ENCODE measurements at places on chromosomes 1 and 21.

DNA sequence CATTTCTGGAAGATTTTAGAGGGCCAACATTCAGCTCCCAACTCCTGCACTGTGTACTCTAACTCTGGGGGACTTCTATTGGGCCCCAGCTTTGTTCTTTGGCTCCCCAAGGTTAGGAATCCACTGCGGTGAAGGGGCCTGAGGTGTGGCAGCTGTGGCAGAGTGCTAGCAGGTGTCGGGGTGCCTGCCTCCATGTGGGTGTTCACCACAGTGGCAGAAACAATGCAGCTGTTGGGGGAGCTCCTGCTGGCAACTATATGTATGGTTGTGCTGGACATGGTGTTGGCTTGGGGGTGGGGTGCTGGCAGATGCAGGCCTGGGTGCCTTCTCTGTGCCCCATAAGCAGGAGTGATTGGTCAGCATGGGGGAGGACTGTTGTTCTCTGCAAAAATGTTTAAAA, 95.5 kb downstream of the ST6GALNAC3 start:
- no peaks in the 10 kb centered on the region for H3K27me3 ChIP-seq
- H3K36me3 ChIP-seq: no peaks in the 10 kb centered on the region

DNA sequence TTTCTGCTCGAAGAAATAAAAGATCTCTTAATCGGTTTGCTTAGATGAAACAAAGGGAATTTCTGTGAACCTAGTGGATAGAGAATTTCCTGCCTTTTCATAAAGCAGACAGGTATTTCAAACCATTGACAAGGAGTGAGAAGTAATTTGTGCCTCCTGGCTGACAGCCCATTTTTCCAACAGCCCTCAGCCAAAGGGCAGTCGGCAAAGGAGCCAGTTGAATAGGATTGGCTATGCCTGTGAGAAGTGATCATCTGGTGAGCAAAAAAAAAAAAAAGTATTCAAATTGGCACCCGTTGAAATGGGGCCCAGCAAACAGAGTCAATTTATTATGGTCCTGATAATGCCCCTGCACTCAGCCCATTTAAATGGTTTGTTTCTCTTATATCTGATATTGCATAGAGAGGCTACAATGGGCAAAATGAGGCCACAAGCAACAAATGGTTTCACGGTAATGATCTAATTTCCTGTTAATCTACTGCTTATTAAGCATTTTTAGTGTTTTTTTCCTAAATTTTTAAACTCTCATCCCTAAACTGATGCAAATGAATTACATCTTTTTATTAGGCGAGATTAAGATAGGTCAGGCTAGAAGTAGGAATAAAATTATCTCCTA, 477.5 kb downstream of the NUF2 start:
- no peak overlapping the region for H3K27ac ChIP-seq
- no peak for DNase-seq
- no peaks in the 10 kb centered on the region for H3K27me3 ChIP-seq
- no peak overlapping the region for H3K4me3 ChIP-seq

GRCh38 chr1:196105901-196106300, 502.3 kb downstream of the KCNT2 start:
- H3K27me3 ChIP-seq: no peaks in the 10 kb centered on the region
- H3K4me1 ChIP-seq: no peaks in the 10 kb centered on the region
- no peaks in the 10 kb centered on the region for H3K36me3 ChIP-seq

- H3K27me3 ChIP-seq: no peaks in the 10 kb centered on the region
- no peak overlapping the region for H3K4me3 ChIP-seq
- H3K4me1 ChIP-seq: peaks cover 17% of the 10 kb centered on the region
- DNase-seq: no peak
Observed at GRCh38 chr1:54809496-54810074, 8.5 kb upstream of the TTC22 start.

GRCh38 chr1:59107516-59107915, 189.4 kb upstream of the FGGY start:
- H3K27me3 ChIP-seq: no peaks in the 10 kb centered on the region
- H3K36me3 ChIP-seq: no peaks in the 10 kb centered on the region
- no peak overlapping the region for H3K4me3 ChIP-seq
- H3K27ac ChIP-seq: no peak overlapping the region

DNA sequence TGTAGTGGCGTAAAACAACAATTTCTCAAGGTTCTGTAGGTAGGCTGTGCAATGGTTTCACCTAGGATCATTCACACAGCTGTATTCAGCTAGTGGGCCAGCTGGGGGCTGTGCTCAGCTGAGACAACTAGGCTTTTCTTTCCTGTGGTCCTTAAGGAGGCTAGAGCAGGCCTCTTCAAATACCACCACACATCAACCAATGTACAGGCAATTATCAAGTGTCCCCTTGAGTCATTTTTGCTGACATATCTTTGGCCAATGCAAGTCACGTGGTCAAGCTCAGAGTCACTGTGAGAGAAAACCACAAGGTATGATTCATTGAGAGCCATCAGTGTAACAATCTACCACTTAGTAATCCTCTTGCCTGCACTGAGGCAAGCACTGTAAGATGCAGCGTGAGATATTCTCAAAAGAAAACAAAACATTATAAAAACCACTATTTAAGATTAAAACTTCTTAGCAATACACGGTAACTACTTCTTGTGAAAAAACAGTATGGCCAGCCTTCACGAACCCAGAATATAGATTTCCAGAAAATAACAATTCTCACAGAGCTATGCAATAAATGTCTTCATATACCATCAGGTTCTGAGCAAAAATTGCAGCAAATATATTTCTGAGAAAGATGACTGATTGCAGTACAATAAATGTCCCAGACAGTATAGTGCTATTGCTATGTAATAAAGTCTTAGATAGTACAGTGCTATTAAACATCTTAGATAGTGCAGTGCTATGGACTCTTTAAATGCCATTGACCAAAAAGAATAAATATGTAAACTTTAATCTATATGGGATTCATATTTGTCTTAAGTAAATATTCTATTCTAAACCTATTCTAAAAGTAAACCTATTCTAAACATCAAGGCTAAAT, 55.3 kb downstream of the NME7 start:
- H3K4me3 ChIP-seq: no peak overlapping the region
- peak; percentile 35 for DNase-seq
- peaks cover 6% of the 10 kb centered on the region for H3K36me3 ChIP-seq

DNA sequence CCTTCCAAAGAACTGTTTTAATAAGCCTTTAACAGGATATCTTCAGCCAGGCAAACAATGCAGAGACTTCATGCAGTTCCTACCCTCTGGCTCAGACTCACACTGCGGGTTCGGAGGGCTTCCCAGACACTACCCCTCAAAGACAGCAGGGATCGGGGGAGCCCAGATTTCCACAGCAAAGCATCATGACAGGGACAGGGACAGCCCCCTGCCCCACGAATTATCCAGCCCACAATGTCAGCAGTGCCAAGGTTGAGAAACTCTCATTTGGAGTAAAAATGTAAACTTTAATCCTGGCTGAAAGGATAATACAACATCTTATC, 20.1 kb downstream of the NPHP4 start:
- no peak overlapping the region for H3K4me3 ChIP-seq
- H3K4me1 ChIP-seq: peaks cover 4% of the 10 kb centered on the region
- peaks cover 5% of the 10 kb centered on the region for H3K36me3 ChIP-seq
- no peaks in the 10 kb centered on the region for H3K27me3 ChIP-seq
- DNase-seq: no peak

GRCh38 chr1:7127322-7128075, 342.2 kb downstream of the CAMTA1 start:
- DNase-seq: no peak
- H3K4me3 ChIP-seq: no peak overlapping the region
- H3K4me1 ChIP-seq: no peaks in the 10 kb centered on the region
- no peak overlapping the region for H3K27ac ChIP-seq
- no peaks in the 10 kb centered on the region for H3K36me3 ChIP-seq

GRCh38 chr1:91501523-91501851, 836 bp downstream of the CDC7 start:
- no peak overlapping the region for H3K4me3 ChIP-seq
- H3K27me3 ChIP-seq: no peaks in the 10 kb centered on the region
- peaks cover 18% of the 10 kb centered on the region for H3K4me1 ChIP-seq
- peaks cover 10% of the 10 kb centered on the region for H3K36me3 ChIP-seq

GRCh38 chr1:172442843-172443565, 865 bp downstream of the PIGC start:
- DNase-seq: no peak
- H3K27ac ChIP-seq: peak overlapping the region; percentile 90
- peaks cover 28% of the 10 kb centered on the region for H3K36me3 ChIP-seq
- no peaks in the 10 kb centered on the region for H3K27me3 ChIP-seq

GRCh38 chr1:7590426-7590790, 180.7 kb upstream of the VAMP3 start:
- peaks cover 6% of the 10 kb centered on the region for H3K27me3 ChIP-seq
- no peaks in the 10 kb centered on the region for H3K36me3 ChIP-seq
- H3K4me3 ChIP-seq: no peak overlapping the region
- DNase-seq: no peak
- no peaks in the 10 kb centered on the region for H3K4me1 ChIP-seq
- no peak overlapping the region for H3K27ac ChIP-seq

- no peaks in the 10 kb centered on the region for H3K4me1 ChIP-seq
- no peaks in the 10 kb centered on the region for H3K36me3 ChIP-seq
- H3K27ac ChIP-seq: no peak overlapping the region
- H3K27me3 ChIP-seq: peaks cover 22% of the 10 kb centered on the region
Observed at GRCh38 chr1:153494976-153495535, 34.6 kb upstream of the S100A7 start.

- peaks cover 15% of the 10 kb centered on the region for H3K4me1 ChIP-seq
- H3K4me3 ChIP-seq: no peak overlapping the region
- H3K27ac ChIP-seq: no peak overlapping the region
- peaks cover 13% of the 10 kb centered on the region for H3K27me3 ChIP-seq
- no peaks in the 10 kb centered on the region for H3K36me3 ChIP-seq
Observed at GRCh38 chr1:182723200-182723599, 38.8 kb upstream of the RGS8 start.

DNA sequence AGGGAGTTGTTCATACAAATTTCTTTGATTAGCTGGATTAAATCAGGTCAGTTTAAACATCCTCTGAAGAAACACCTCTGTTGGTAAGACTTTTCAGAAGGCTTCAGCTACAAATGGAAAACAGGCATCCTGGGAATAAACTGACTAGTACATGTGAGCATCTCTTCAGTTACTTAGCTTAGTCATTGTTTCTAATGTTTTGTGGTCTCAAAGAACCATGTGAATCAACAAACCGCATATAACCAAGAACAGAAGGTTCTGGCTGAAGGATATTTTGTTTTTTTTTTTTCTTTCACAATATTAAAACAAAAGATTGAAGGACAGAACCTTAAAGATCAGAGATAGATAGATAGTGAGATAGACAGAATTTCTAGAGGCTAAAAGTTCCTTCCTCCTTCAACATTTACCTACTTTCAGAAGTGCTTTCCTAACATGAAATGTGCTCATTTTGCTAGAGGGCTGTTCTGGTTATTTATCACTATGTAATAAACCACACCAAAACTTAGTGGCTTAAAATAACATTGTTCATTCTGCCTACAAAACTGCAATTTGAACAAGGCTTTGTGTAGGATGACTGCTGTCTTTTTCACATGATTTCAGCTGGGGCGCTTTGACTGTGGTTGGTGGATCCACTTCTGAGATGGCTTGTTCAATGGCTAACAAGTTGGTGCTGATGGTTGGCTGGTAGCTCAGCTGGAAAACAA, 119.8 kb upstream of the PTGFR start:
- H3K4me3 ChIP-seq: no peak overlapping the region
- H3K27ac ChIP-seq: no peak overlapping the region
- no peaks in the 10 kb centered on the region for H3K36me3 ChIP-seq
- DNase-seq: no peak
- H3K27me3 ChIP-seq: peaks cover 2% of the 10 kb centered on the region
- H3K4me1 ChIP-seq: no peaks in the 10 kb centered on the region

GRCh38 chr1:192849011-192849410, 40.2 kb downstream of the RGS2 start:
- H3K27ac ChIP-seq: no peak overlapping the region
- H3K4me1 ChIP-seq: no peaks in the 10 kb centered on the region
- peaks cover 3% of the 10 kb centered on the region for H3K27me3 ChIP-seq
- H3K36me3 ChIP-seq: no peaks in the 10 kb centered on the region

- DNase-seq: no peak
- no peak overlapping the region for H3K4me3 ChIP-seq
- no peaks in the 10 kb centered on the region for H3K36me3 ChIP-seq
- H3K27me3 ChIP-seq: peaks cover 3% of the 10 kb centered on the region
- H3K4me1 ChIP-seq: no peaks in the 10 kb centered on the region
- no peak overlapping the region for H3K27ac ChIP-seq
Observed at GRCh38 chr1:230809256-230809990, 58.9 kb downstream of the C1orf198 start.

DNA sequence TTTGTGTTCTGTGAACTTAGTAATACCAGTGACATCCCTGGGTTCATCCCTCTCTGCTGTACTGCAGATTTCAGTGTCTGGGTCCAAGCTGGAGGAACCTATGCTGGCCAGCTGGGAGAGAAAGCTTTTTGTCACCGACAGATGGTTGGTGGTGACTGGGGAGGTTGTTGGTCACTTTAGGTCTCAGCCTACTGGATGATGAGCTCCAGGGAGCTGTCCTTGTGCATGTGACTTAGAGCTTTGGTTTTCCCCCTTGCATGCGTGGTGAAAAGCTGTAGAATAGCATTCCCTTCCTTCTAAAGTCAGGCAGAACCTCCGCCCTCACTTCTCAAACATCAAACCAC, 22.9 kb upstream of the IKBKE start:
- H3K4me3 ChIP-seq: no peak overlapping the region
- DNase-seq: no peak
- H3K36me3 ChIP-seq: peaks cover 17% of the 10 kb centered on the region
- no peaks in the 10 kb centered on the region for H3K4me1 ChIP-seq

GRCh38 chr1:24906760-24907490, 23.2 kb downstream of the RUNX3 start:
- no peaks in the 10 kb centered on the region for H3K27me3 ChIP-seq
- H3K4me3 ChIP-seq: no peak overlapping the region
- peaks cover 61% of the 10 kb centered on the region for H3K4me1 ChIP-seq
- peak overlapping the region; percentile 82 for H3K27ac ChIP-seq
- H3K36me3 ChIP-seq: peaks cover 71% of the 10 kb centered on the region

Data from activated naive CD8-positive, alpha-beta T cell treated with anti-CD3 and anti-CD28 coated beads, Interleukin-2, amount 50 U/mL, for 24 hours (primary cell).